ENCODE measurements at places on chromosomes 16 and 17.
A peak's percentile ranks its signal among the peaks of the same experiment; 100 is the strongest.

GRCh38 chr17:43645765-43646481, 15.8 kb downstream of the MEOX1 start:
- no peak for DNase-seq

DNA sequence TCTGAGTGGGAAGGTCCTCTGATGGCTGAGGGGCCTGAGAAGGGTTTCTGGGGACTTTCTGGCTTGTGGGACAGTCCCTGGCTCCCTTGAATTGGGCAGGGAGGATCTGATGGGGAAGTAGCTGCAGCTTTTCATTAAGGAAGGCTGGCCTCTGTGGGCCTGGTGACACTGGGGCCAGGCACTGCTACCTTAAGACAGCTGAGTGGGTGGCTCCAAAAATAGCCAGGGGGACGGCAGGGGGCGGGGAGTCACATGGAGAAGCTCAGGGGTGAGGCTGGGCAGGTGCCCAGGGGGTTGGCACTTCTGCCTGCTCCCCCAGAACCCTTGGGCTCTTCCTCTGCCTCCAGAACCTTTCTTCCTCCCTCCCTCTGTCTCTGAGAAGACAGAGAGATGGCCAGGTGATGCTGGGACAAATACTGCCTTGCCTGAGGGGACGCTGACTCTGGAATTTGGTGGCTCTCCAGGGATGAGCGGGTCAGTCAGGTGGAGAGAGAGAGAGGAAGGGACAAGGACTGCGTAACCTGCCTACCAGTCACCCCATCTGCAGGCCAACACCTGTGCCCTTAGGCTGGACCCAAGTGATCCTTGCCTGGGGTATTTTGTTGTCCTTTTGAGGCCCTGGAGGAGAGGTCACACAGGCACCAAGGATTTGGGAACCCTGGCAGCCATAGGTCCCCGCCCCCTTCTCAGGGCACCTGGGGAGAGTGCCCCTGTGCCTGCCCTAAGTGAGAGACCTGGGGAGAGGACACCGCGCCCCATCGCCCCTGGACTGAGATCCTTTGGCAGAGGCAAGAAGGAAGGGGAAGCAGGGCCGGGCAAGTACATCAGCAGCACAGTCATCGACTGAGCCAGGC, 1.7 kb upstream of the SGCA start:
- no peak for DNase-seq

GRCh38 chr17:12680993-12681392, 15.3 kb downstream of the MYOCD start:
- no peak for DNase-seq

DNA sequence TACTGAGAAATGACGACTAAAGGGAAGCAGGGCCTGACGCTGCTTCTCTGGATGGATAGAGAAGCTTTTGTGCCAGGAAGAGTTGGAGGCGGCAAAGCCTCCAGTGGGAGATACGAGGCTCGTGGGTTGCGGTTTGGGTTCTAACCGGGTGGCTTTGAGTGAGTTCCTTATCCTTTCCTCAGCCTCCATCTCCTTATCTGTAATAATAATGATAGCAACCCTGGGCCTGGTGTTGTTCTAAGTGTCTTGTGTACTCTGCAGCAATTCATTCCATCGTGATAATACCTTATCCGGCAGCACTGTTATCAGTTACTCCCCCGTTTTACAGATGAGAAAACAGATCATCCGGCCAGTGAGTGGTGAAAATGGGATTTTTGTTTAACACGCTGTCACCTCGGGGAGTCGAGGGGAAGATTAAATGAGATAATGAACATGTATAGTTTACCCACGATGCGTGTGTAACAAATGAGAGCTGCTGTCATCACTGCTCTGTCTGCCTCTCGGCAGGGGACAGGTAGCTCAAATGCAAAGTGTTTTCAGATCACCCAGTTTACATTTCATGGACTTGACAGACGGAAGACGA, 52.0 kb upstream of the LHX1 start:
- no peak for DNase-seq

DNA sequence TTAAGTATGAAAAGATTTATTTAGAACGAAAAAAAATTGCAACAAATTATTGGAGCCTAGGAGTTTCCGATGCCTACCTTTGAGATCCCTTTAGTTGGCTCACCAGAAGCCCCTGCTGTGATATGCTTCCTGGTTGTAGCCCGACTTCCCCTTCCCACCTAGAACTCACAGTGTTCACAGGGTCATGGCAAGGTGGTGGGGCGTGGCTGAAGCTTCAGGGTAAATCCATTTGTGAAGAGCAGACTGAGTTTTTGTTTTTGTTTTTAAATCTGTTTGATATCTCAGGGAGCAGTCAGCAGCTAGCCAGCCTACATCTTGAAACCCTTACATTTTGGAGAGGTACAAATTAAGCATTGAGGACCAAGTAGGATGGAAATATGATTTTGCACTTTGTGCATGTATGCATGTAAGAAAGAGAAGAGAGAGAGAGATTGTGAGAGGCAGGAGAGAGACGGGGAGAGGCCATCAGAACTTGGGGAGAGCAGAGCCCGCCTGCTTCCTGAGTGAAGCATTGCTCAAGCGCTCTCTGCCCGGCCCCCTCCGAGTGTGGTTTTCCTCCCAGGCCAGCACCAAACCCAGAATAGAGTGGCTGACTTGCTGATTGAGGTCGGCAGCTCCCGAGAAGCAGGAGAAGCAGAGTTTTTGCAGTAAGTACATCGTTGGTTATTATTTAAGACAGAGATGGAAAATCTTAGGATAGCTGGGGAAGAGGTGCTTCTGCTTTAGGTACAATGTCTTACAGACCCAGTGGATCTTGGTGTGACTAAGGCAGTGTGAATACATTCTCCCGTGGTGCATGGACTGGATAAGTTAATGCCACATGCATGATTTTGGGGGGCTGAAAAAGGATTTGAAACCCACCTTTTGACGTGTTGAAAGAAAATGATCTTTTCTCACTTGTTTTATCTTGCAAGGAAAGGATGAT, 64.2 kb downstream of the SPECC1 start:
- no peak for DNase-seq

GRCh38 chr17:42038221-42038973, 12.0 kb downstream of the C17orf113 start:
- DNase-seq = no peak

DNA sequence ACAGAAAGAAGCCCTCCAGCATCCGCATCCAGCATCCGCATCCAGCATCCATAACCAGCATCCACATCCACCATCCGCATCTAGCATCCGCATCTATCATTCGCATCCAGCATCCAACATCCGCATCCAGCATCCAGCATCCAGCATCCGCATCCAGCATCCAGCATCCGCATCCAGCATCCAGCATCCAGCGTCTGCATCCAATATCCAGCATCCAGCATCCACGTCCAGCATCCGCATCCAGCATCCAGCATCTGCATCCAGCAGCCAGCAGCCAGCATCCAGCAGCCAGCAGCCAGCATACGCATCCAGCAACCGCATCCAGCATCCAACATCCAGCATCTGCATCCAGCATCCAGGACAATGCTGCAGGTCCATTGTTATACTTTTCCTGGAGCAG, 671.0 kb upstream of the C16orf82 start:
- no peak for DNase-seq

GRCh38 chr16:57186872-57187854, 1.0 kb downstream of the RSPRY1 start:
- peak; percentile 17 for DNase-seq

DNA sequence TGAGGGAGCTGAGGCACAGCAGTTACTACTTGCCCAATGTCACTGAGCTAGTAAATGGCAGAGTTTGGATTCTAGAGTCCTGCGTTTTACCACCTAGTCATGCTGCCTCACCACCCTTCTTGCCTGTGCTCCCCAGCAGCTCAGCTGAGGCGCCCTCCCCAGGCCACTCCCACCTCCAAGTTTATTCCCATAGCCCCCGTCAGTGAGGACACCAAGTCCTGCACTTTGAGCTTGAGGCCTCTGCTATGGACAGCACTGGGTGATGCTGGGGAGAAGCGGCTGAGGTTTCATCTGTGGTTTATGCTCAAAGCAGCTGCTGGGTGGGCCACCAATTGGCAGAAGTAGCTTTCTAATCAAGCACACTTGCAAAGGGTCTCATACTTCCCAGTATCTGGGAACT, 36.7 kb downstream of the TMEM238L start:
- DNase-seq = no peak

- no peak for DNase-seq
These were observed 122.8 kb downstream of the CCDC182 start for GRCh38 chr17:57622306-57622682.

DNA sequence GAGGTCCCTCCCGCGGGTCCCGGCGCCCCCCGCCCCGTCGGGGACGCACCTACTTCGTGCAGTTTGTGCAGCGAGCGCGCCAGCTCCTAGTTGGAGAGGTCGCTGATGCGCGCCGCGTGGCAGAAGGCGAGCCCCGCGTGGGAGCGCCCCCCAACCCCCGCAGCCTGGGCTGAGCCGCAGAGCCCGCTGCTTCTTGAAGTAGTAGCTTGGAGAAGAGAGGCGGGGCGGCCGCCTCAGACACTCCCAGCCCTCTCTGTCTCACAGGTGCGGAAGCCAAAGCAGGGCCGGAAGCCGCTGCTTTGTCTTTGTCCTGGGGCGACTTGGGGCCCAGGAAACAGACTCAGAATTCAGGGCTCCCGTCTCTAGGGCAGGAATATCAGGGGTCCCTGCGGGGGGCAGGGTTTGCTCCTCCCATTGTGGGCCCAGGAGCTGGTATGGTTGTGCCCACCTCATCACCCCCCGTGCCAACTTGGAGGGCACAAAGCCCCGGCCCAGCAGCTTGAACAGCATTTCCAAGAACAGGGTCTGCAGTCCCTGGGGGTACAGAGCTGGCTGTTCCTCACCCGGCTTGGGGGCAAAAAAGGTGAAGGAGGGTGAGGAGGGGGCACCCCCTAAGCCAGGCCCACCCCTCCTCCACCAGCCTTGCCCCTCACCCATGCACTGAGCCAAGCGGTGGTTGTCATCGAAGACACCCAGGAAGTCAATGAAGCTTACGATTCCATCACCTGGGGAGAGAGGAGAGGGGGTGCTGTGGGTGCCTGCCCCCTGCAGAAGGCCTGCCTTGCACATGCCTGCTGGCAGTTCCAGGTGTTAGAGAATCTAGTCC, 13.5 kb downstream of the SPATA32 start:
- DNase-seq = no peak

GRCh38 chr16:88701581-88702370, 4.4 kb downstream of the RNF166 start:
- no peak for DNase-seq

- no peak for DNase-seq
These were observed 23.5 kb upstream of the CDR2 start for GRCh38 chr16:22397931-22398330.

- DNase-seq = no peak
These were observed 110.0 kb upstream of the PSMD7 start for GRCh38 chr16:74186561-74186971.

DNA sequence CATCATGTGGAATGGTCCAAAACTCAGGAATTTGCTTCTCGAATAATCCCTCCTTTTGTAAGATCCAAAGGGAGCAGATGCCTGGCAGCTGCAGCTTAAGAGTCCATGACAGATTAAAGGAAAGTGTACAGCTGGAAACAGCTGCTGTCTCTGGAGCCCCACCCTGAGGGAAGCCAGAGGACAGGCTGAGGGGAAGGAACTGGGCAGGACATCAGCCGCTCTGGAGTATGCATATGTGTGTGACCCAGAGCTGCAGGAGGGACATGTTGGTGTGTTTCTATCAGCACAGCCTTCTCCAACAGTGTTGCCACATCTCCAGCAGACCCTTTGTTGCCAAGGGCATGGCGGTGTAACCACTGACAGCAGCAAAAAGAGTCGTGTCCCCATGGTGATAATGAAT, 46.2 kb downstream of the CYB561 start:
- no peak for DNase-seq

DNA sequence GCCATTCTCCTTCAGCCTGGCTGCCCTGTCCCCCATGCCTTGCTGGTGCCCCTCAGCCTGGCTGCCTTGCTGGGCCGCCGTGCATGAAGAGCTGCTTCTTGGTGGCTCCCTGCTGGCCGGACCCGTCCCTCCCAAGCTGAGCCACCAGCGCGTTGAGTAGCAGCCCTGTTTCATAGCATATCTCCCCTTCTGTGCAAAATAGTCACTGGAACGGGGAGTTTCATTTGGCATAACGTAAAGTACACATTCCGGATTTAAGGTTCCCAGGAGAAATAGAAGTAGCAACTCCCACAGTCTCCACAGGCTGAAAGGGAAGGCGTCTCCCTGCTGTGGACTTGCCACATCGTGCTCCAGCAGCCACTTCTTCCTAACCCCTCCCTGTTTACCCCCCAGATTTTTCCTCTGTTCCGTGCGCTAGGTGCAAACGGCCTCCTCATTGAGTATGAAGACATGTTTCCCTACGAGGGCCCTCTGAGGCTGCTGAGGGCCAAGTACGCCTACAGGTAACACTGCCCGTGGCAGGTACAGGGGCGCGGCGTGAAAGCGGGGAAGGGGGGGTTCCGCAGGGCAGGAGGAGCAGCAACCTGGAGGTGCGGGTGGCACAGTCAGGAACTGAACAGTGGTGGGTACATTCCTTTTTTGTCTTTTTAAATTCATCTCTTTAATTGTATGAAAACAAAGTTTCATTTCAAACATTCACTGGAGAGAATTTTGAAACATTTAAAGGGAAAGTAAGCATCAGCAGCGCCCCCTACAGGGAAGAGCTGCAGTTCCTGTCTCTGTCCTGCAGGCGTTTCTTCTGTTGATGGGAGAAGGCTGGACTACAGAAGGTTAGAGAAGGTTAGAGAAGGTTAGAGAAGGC, 5.8 kb upstream of the OGFOD3 start:
- DNase-seq = peak; percentile 40

- DNase-seq = no peak
These were observed 4.6 kb upstream of the SPHK1 start for GRCh38 chr17:76379646-76380376.

DNA sequence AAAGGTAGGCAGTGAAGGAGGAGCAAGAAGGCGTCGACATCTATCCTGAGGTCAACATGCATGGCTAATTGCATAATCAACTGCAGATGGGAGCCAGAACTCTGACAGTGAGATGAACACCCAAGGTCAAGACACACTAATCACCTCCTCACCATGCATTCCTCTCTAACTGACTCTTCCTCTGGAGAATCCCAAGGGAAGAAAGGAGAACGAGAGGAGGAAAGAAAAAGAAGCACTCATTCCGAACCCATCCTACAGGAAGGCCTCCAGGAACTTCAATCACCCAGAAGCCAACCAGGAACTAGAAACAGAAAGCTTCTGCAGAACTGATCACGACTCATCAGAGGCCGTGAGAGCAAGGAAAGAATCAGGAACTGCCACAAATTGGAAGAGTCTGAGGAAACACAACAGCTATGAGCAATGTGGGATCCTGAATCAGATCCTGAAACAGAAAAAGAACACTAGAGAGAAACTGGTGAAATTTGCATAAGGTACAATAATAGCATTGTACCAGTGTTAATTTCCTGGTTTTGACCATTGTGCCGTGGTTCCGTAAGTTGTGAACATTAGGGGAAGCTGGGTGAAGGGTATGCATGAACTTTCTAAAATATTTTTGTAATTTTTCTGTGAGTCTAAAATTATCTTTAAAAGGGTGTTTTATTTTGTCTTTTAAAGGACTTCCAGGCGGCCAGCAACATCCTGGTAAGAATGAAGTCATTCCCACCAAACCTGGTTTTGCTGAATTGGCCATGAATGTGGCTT, 10.0 kb upstream of the BEAN1 start:
- no peak for DNase-seq

DNA sequence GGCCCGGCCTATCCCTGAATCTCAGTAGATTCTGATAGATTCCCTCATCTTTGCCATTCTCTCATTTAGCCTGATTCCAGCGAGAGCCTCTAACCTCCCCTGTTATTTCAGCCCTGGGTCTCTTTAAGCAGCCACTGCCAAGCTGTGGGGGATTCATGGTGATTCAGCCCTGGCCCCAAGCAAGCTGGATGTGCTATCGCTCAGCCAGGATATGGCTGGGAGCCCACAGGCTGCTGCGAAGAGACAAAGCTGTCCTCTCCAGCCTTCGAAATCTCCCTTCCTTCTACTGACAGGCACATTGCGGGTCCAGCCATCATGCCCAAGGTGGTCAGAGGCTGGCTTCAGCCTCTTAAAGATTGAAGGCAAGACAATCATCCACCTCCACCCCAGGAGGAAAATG, 394.1 kb downstream of the SOX9 start:
- DNase-seq = no peak

Measured in urothelium cell line (cell line).